ENCODE measurements at places on chromosomes 13 and 19. TPM values are rescaled to one million over a fixed set of nuclear protein-coding genes. Genes with fewer than 3 reads are reported as not detected.

DNA sequence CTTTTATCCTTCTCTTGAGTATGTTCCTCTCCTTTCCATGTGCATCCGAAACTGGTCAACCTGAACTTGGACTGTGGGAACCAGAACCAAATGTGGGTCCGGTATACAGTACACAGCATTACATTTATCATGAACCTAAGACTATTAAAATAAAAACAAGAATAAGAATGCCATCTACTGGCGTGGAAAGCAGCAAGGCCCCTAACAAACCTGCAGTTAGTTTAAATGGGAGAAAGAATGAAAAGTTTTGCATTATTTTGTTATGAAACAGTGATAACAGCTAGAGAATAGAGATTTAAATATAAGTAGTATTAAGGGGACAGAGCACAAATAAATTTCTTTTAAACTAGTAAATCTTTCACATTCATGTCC, 159.5 kb downstream of the RBM26 start:
- DNase-seq, result no peak
- H3K36me3 ChIP-seq, result no peaks in the 10 kb centered on the region
- H3K27ac ChIP-seq, result no peak overlapping the region
- H3K4me1 ChIP-seq, result no peaks in the 10 kb centered on the region

The CBY2 gene
- not detected for total RNA-seq

The EDDM13 gene
- not detected for total RNA-seq

- H3K27ac ChIP-seq, result no peak overlapping the region
- no peaks in the 10 kb centered on the region for H3K27me3 ChIP-seq
- DNase-seq, result no peak
- no peaks in the 10 kb centered on the region for H3K36me3 ChIP-seq
- no peak overlapping the region for H3K4me3 ChIP-seq
Observed at GRCh38 chr13:45834411-45834994, 17.1 kb downstream of the SIAH3 start.

The LRRC63 gene
- total RNA-seq, result not detected

The LRRC4B gene
- 8.0 TPM for total RNA-seq

GRCh38 chr13:107568181-107568580, 647.2 kb downstream of the LIG4 start:
- H3K4me1 ChIP-seq, result no peaks in the 10 kb centered on the region
- DNase-seq, result no peak
- no peak overlapping the region for H3K4me3 ChIP-seq

Measured in esophagus muscularis mucosa (tissue), 4 donors.